Uterus (tissue), 4 donors: ENCODE measurements at places on chromosomes 2 and 18. TPM values are rescaled to one million over a fixed set of nuclear protein-coding genes. Genes with fewer than 3 reads are reported as not detected.

DNA sequence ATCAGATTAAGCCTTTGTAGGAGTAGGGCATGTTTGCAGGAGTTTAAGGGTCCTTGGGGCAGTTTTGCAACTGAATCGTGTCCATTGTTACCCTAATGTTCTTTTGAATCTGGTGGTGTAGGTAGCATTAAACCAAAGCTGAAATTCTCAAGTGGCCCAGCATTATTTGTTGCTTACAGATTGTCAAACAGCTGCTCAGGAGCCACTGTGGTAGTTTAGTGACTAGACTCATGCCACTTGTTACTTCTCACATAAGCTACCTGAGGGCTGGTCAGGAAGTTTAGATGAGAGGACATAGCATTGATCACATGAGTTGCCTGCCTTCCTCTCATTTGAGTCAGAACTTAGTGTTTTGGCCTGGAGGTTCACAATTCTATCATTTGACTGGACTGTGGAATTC is 157.6 kb downstream of the HAUS1 start:
- H3K4me1 ChIP-seq = no peaks in the 10 kb centered on the region
- no peaks in the 10 kb centered on the region for H3K36me3 ChIP-seq

The TMEM185B gene
- total RNA-seq = 11.5 TPM

The LYG2 gene
- total RNA-seq = not detected

DNA sequence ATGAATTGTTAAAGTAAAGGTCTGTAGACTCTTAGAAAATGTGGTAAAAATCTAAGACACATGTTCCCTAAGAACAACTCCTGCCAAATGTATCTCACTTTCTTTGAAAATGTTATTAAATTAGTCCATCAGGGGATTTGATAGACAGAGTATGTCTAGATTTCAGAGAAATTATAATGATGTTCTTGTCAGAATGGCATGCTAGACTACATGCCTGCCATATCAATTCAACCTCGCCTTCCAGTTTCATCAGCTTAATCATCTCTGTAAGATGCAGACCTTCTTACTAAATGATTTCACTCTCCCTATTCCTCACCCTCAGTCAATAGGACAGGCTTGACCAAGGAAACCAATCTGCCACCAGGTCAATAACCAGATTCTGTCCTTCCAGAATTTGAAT is 368.4 kb downstream of the TXNL1 start:
- no peak overlapping the region for H3K4me3 ChIP-seq
- no peaks in the 10 kb centered on the region for H3K4me1 ChIP-seq
- H3K27ac ChIP-seq = no peak overlapping the region
- H3K27me3 ChIP-seq = no peaks in the 10 kb centered on the region

DNA sequence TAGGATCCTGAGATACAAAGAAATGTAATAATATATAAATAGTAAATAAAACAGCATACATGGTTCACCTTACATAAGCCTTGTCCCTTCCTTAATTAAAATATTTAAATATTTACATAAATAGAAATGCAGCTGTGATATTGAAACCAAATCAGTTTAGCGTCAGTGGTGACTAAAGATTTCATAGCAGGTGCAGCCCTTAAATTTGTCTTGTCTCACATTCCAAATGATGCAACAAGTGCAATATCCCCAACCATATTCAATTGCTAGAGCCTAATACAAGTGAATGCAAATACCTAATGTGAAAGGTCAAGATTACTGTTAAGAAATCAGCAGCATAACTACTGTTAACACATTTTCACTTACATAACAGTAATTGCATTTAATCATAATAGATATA is 539.5 kb downstream of the NYAP2 start:
- no peak for DNase-seq
- no peak overlapping the region for H3K27ac ChIP-seq
- no peaks in the 10 kb centered on the region for H3K27me3 ChIP-seq
- H3K4me1 ChIP-seq = no peaks in the 10 kb centered on the region
- H3K4me3 ChIP-seq = no peak overlapping the region

The BCL11A gene
- 1.5 TPM for total RNA-seq

The DPYSL5 gene
- not detected for total RNA-seq

DNA sequence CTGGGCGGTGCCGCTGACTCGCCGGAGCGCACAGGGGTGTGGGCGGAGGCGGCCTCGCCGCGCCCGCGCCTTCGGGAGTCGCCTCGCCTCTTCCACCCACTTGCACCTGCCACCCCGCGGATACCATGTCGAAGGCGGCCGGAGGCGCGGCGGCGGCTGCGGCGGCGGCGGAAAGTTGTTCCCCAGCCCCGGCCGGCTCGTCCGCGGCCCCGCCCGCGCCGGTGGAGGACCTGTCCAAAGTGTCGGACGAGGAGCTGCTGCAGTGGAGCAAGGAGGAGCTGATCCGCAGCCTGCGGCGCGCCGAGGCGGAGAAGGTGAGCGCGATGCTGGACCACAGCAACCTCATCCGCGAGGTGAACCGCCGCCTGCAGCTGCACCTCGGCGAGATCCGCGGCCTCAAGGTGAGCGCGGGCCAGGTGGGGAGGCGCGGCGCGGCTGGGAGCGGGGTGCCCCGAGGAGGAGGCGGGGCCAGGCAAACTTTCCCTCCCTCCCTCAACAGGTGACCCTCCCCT is 766 bp downstream of the CCDC85A start:
- DNase-seq = peak; percentile 22
- H3K36me3 ChIP-seq = no peaks in the 10 kb centered on the region
- H3K4me1 ChIP-seq = peaks cover 6% of the 10 kb centered on the region

DNA sequence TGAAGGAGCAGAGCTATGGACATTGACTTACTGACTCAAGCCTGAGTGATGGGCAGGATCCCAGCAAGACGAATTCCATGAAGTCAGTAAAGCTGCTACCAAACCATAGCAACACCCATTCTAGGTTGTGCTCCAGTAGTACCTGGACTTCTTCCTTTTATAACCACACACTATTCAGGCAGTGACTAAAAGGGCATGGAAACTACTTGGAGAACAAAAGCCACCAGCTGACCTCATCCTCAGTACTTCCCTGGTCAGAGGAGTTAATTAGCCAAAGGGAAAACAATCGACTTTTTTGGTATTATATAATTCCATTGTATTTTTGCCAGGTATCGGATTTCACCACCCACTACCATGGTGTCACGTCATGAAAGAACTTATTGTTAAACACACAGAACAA is 237.1 kb downstream of the TTC32 start:
- H3K27ac ChIP-seq = no peak overlapping the region
- no peaks in the 10 kb centered on the region for H3K4me1 ChIP-seq
- no peak overlapping the region for H3K4me3 ChIP-seq
- DNase-seq = no peak

DNA sequence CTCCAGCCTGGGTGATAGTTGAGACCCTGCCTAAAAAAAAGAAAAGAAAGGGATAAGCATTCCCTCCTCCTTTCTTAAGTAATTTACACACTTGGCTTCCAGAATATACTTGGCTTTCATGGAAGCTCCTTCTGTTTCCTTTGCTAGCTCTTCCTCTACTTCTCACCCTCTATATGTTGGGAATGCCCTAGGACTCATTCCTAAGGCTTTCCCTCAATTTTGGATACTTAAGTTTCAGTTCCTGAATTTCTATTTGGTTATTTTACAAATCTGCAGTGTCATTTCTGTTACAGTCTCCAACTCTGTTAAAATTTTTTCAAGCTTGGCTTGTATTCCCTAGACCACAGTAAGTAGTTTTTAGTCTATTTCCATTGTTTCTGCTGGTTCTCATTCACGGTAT is 23.6 kb downstream of the SP3 start:
- H3K4me3 ChIP-seq = no peak overlapping the region
- H3K27ac ChIP-seq = no peak overlapping the region
- no peaks in the 10 kb centered on the region for H3K36me3 ChIP-seq
- no peaks in the 10 kb centered on the region for H3K4me1 ChIP-seq
- no peaks in the 10 kb centered on the region for H3K27me3 ChIP-seq

The SDC1 gene
- total RNA-seq = not detected

DNA sequence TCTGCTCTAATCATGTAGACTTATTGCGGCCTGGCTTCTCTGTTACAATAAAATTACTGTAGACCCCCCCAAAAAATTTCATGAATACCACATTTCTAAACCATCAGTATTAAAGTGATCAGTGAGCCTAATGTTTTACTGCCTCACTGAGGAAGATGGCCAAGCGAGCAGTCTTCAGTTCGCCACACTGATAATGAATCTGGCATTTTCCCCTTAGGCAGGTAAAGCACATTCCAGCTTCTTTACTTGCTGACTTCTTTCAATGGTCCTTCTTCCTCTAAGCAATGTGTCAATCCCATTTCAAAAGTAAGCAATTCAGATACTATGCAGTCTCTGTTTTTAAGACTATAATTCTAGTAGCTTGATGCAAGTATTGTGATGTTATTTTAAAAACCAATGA is 137.6 kb downstream of the LAMA1 start:
- no peaks in the 10 kb centered on the region for H3K36me3 ChIP-seq
- no peak overlapping the region for H3K4me3 ChIP-seq
- no peaks in the 10 kb centered on the region for H3K27me3 ChIP-seq
- no peak overlapping the region for H3K27ac ChIP-seq
- no peaks in the 10 kb centered on the region for H3K4me1 ChIP-seq

The RBM43 gene
- 18.5 TPM for total RNA-seq

DNA sequence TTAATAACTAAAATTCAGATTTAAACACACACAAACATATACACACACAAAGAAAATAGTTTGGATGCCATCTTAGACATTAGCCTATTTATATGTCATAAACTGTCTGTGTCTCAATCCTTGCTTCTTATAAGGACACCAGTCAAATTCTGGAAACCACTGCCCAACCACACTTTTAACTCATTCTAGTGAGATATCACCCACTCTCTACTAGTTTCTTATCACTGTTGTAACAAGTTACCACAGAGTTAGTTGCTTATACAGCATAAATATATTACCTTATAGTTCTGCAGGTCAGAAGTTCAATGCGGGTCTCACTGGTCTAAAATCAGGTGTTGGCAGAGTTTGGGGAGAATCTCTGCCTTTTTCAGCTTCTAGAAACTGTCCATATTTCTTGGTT is 239.1 kb downstream of the MTX2 start:
- H3K4me1 ChIP-seq = no peaks in the 10 kb centered on the region
- no peak for DNase-seq
- H3K36me3 ChIP-seq = no peaks in the 10 kb centered on the region
- H3K4me3 ChIP-seq = no peak overlapping the region

DNA sequence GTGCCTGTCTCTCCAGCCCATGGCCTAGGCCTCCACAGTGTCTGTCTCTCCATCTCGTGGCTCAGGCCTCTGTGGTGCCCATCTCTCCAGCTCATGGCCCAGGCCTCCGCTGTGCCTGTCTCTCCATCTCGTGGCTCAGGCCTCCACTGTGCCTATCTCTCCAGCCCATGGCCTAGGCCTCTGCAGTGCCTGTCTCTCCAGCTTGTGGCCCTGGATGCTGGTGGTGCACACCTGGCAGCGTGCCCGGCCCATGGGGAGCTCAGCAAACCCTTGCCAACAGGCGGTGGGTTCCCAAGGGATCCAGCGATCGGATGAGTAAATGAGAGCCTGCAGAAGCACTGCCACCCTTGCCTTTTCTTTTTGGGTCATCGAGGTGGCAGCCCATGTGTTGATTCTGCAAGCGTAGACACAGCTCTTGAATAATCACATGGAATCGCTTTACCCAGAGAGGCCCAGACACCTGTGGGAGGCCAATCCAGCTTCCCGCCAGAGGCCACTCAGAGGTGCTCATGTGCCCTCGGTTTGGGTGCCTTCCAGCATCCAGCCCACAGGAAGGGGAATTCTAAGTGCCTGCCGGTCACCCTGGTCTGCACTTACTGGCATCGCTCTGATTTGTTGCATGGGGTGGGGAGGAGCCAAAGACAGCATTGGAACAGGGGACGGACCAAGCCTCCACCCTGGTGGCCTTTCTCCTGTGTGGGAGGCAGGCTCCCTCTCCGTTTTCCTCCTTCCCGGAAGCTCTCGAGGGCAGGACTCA is 101.8 kb upstream of the HDAC4 start:
- no peaks in the 10 kb centered on the region for H3K27me3 ChIP-seq
- H3K27ac ChIP-seq = no peak overlapping the region
- no peaks in the 10 kb centered on the region for H3K4me1 ChIP-seq

The PKP4 gene
- total RNA-seq = 43.3 TPM

The UGT1A8 gene
- not detected for total RNA-seq

- no peak overlapping the region for H3K27ac ChIP-seq
- no peaks in the 10 kb centered on the region for H3K4me1 ChIP-seq
- H3K36me3 ChIP-seq = no peaks in the 10 kb centered on the region
- no peak overlapping the region for H3K4me3 ChIP-seq
Observed at GRCh38 chr2:229319558-229319957, 48.5 kb upstream of the PID1 start.

The KHK gene
- 5.6 TPM for total RNA-seq

DNA sequence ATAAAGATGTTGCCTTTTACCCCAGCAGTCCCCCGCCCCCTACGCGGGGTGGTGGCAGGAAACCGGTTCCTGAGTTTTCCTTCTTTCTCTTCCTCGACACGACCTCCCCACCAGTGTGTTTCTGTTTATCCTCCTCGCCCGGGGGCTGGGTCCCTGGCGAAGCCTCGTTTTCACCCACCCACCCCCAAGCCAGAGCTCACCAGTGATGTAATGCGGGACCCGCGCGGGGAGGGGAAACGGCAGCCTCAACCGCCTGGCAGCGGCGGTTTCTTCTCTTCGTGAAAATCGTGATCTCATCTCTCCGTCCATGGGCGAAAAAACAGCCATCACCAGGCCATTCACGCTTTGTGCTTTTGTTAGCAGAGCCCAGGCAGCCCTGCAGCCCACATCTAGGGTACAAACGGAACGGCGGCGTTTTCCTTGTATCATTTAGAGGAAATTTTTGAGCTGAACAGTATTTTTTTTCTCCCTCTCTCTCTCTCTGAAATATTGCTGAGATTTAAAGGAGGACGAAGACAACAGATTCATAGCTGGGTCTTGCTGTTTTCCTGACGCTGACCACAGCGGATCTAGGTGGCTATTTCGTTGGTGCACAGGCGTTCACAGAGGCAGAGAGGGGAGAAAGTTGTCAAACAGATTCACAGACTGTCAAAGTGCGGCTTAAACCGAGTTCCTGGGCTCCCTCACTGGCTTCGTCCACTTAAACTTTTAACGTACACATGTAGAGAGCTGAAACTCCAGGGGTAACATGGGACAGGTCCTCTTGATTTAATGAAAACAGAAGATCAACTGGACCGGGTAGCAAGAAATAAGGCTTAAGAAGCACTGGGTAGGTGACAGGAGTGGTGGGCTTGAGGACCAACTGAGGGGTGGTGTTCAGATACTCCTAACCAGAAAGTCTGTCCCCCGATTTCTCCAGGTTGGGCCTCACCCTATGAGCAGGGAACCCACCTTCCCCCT is 21.9 kb upstream of the PAX3 start:
- H3K27me3 ChIP-seq = no peaks in the 10 kb centered on the region
- H3K4me3 ChIP-seq = peak overlapping the region; percentile 28
- H3K27ac ChIP-seq = no peak overlapping the region
- H3K4me1 ChIP-seq = no peaks in the 10 kb centered on the region
- H3K36me3 ChIP-seq = no peaks in the 10 kb centered on the region

DNA sequence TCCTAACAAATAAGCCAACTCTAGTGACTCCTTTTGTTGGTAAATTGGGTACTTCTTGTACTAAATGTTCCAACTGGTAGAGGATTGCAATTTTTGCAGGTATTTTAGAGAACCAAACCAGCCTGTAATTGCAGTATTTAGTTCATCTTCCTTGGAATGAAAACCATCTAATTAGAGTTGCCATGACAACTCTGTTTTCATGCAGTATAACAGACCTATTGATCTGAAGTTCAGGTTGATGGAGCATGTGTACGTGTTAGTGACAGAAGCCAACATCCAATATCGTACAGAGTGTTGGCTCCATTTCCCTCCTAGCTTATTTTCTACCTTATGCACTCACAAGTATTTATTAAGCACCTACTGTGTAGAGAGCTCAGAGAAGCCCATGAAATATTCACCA is 176.3 kb upstream of the FOSL2 start:
- H3K4me1 ChIP-seq = no peaks in the 10 kb centered on the region
- DNase-seq = no peak
- H3K27me3 ChIP-seq = no peaks in the 10 kb centered on the region
